ENCODE measurements at places on chromosomes 6 and 20. TPM values are rescaled to one million over a fixed set of nuclear protein-coding genes. Genes with fewer than 3 reads are reported as not detected.

GRCh38 chr6:79159846-79160245, 74.6 kb downstream of the HMGN3 start:
- no peak overlapping the region for H3K4me3 ChIP-seq
- no peaks in the 10 kb centered on the region for H3K4me1 ChIP-seq
- H3K36me3 ChIP-seq = no peaks in the 10 kb centered on the region
- DNase-seq = no peak
- no peak overlapping the region for H3K27ac ChIP-seq
- H3K27me3 ChIP-seq = no peaks in the 10 kb centered on the region

DNA sequence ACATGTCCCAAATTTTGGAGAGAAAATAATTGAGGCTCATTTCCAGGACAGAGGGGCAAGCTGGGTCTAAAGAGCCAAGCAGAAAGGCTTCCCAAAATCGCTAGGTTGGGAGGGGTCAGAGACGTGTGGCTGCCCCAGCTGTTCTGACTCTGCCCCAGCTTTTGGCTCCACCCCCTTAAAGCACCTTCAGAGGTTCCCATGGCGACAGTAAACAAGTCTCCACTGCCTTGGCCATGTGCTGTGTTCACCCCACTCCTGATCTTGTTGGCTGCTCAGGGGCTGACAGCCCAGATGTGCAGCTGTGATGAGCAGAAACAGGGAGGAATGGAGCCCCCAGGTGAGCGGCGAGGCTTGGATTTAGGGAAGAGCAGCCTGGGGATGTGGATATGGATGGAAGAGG, 72.8 kb upstream of the SPTLC3 start:
- H3K36me3 ChIP-seq = no peaks in the 10 kb centered on the region
- H3K27ac ChIP-seq = no peak overlapping the region
- H3K4me1 ChIP-seq = no peaks in the 10 kb centered on the region
- H3K4me3 ChIP-seq = no peak overlapping the region

Gene TINAG
- 0.04 TPM for polyA plus RNA-seq

Gene NRN1
- 4.7 TPM for polyA plus RNA-seq

Gene PI3
- 0.18 TPM for polyA plus RNA-seq

Data from psoas muscle (tissue), 8 donors.